ENCODE measurements at places on chromosomes 1 and 21.
A peak's percentile ranks its signal among the peaks of the same experiment; 100 is the strongest.

DNA sequence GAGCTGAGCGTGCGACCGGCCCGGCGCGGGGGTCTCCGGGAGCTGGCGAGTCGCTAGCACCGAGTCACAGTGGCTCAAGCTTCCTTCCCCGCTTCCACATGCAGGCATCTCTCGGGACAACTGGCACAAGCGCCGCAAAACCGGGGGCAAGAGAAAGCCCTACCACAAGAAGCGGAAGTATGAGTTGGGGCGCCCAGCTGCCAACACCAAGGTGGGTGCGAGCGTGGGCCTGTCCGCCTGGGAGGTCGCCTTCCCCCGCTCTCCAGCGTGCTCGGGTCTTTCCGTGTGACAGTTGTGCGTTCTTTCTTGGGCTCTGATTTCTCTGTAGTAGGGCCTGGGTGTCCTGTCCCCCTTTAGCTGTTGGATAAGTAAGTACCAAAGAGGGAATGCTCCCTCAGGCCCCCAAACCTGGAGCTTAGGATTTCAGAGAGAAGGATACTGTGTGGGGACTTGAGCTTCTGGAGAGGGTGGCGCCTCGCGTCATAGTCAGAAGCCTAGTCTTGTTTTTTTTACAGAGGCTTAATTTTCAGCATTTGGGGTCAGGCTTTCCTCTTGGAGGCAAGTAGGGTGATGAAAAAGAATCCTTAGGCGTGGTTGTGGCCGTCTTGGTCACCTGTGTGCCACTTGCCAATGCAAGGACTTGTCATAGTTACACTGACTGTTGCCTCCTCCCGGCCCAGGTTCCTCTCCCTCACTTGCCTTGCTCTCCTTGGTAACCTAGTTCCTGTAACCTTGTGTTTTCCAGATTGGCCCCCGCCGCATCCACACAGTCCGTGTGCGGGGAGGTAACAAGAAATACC, 790 bp downstream of the RPS8 start:
- no peak for DNase-seq

DNA sequence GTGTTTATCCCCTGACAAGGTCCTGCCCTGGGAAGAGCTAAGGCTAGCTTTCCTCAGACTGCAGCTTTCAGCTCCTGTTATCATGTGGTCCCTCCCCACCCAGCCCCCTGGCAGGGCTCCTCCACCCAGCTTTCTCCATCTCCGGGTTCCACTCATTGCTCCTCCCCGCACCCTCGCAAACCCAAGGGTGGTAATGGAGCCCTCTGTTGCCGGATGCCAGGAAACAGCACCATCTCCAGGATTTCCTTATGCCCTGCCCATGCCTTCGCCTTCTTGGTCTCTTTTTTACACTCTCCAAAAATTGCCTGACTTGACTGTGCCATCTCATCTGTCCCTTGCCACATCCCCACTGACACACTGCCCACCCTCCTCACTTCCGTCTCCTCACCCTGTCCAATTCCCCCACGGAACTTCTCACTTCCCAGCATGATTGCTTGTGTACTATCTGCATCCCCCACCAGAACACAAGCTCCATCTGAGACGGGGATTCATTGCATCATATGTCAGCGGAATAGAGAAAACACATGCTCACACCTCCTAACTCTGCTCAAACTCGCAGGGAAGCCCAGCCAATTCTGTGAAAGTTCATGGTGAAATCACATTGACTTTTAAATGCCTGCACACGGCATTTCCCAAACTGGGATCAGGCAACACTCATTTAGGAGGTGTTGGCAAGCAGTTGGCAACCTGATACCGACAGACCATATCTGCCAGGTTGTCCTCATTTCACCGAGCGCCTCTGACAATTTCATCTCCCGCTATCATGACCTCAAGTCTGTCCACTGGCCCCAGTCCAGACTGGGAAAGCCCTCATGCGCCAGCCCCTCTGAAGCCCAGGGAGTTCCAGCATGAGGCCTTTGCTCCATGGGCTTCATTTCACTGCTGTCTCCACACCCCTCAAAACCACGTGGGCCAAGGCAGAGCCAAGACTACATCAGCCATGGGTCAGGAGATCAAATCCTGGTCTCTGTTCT, 201.1 kb downstream of the MATN1 start:
- peak; percentile 70 for DNase-seq

- no peak for DNase-seq
Measured at GRCh38 chr1:2091611-2092604, 41.7 kb downstream of the PRKCZ start.

GRCh38 chr1:165747632-165748447, 20.8 kb downstream of the TMCO1 start:
- DNase-seq = no peak

DNA sequence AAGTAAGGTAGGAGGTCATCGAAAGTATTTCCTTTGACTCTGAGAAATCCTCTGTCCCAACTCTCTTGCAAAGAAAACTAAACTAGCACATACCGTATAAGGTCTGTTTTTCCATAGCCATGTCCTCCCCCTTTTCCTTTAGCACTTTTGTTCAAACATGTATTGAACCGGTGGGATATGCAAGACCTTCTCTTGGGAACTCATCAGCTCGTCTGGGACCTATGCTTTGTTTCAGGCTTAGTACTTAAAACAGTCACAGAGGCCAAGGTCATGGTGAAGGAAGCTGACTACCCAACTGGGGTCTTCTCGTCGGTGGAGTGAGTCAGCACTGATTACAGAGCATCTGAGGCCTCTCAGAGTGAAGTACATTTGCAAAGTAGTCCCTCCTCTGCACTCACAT, 185.0 kb downstream of the ZBTB18 start:
- no peak for DNase-seq

DNA sequence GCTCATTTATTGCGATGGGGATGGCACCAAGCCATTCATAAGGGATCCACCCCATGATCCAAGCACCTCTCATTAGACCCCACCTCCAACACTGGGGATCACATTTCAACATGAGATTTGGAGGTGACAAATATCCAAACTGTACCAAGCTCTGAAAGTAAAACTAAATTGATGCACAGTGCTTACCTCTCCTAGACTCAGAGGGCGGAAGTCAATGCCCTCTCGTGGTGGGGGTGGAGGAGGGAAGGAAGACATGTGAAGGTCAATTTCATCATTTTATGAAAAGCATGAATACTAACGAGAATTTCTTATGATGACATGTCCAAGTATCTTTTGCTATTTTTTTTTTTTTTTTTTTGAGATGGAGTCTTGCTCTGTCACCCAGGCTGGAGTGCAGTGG, 120.0 kb downstream of the PGBD5 start:
- no peak for DNase-seq

GRCh38 chr1:110471131-110471530, 20.2 kb downstream of the PROK1 start:
- DNase-seq = no peak

DNA sequence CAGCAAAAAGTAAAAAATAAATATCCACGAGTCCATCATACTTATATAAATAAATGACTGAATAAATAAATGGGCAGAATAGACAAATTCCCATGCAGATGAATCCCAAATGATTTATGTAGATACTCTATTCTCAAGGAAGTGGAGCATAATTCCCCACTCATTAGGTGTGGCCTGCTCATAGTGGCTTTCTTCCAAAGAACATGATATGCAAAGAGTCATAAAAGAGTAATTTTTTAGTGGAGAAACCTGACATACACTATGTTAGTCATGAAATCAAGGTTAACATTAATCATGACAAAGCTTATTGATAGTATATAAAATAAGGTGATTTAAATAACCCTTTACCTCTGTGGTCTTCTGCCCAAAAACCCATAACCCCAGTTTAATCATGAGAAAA, 298.9 kb downstream of the DPYD start:
- DNase-seq = no peak

GRCh38 chr21:41431788-41432548, 5.9 kb downstream of the MX1 start:
- no peak for DNase-seq

GRCh38 chr1:1560178-1560577, 14.5 kb downstream of the SSU72 start:
- DNase-seq = no peak

- DNase-seq = no peak
Measured at GRCh38 chr1:116412898-116413297, 39.9 kb downstream of the ATP1A1 start.

GRCh38 chr1:156767879-156768604, 707 bp downstream of the PRCC start:
- DNase-seq = no peak

GRCh38 chr1:55425310-55425930, 210.3 kb upstream of the USP24 start:
- DNase-seq = no peak

GRCh38 chr1:156429313-156430060, 60.5 kb downstream of the RHBG start:
- DNase-seq = no peak

DNA sequence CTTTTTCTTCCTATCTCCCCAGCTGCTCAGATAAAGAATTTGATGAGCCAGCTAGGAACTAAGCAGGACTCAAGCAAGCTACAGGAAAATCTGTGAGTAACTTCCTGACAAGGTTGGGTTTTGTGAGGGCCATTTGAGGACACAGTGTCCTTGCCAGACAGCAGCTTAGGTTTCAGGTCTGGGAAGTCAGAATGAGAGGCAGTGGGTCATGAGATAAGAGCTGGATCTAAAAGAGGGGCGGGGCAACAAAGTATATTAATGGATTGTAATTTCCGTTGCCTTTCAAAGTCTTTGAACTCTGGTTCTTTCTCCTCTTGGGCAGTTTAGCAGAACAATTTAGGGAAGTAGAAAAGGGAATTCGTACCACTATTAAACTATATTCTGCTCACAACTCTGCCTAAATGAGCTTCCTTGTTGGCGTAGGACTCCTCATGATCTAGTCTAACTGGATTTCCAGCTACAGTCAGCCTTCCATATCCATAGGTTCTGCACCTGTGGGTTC, 16.6 kb downstream of the STX12 start:
- no peak for DNase-seq
